Lower lobe of right lung (tissue), 2 donors: ENCODE measurements at places on chromosomes 3 and 15.
A peak's percentile ranks its signal among the peaks of the same experiment; 100 is the strongest.

DNA sequence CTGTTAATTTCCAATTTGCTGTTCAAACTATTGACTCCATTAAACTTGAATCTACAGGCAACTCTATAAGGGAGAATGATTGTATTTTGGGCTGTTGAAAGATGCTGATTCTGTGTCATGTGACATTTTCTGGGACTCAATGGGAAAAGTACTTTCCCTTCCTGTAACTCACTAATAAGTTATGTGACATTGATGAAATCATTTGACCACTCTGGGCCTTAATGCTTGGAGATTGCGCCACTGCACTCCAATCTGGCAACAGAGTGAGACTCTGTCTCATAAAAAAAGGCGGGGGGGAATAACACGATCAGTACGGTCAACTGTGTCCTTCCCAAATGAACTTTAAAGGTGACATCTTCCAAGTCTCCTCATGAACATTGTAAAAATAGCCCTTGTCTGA lies 215.2 kb upstream of the SGO1 start:
- DNase-seq, result no peak

GRCh38 chr3:112013058-112013783 lies 14.5 kb downstream of the TAGLN3 start:
- peak; percentile 51 for DNase-seq

DNA sequence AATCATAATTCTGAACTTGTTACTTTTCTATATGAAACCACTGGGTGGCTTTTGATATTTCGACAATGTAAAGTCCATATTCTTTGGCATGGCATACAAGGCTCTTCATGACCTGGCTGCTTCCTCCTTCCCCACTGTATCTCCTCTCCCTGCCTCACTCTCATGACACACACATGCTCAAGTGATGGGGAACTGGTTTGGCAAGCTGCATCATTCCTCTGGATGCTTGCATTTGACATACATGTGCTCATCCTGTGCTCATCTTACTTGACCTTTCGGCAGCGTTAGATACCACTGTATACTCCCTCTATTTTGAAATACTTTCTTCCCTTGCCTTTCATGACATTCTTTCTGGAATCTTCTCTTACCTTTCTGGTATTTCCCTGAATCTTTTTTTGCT lies 51.8 kb upstream of the ZDHHC23 start:
- DNase-seq, result no peak

DNA sequence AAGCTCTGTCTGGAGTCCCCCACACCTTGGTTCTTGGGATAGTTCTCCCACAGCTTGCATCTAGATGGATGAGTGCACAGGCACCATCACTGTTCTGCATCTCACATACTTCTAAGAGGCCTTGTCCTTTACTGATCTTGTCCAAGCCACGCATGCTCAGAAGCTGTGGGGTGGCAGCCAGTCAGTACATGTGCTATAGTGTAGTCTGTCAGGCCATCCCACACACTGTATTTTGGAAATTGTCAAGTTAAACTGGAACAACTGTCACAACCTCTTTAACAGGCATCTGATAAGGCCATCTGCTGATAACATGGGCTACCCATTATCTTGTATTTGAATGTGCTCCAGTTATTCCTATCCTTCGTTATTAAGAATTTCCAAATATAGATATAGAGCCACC lies 296.5 kb upstream of the AZI2 start:
- no peak for DNase-seq

DNA sequence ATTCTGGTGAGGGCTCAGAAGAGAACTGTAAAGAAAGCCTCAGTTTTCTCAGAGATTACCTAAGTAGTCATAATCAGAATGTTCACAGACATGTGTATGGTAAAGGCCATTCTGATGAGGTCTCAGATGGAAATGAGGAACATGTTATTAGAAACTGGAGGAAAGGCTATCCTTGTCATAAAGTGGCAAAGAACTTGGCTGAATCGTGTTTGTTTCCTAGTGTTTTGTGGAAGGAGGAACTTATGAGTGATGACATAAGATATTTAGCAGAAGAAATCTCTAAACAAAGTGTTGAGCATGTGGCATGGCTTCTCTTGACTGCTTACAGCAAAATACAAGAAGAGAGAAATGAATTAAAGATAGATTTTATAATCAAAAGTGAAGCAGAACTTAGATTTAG lies 12.8 kb upstream of the KLHL40 start:
- no peak for DNase-seq

DNA sequence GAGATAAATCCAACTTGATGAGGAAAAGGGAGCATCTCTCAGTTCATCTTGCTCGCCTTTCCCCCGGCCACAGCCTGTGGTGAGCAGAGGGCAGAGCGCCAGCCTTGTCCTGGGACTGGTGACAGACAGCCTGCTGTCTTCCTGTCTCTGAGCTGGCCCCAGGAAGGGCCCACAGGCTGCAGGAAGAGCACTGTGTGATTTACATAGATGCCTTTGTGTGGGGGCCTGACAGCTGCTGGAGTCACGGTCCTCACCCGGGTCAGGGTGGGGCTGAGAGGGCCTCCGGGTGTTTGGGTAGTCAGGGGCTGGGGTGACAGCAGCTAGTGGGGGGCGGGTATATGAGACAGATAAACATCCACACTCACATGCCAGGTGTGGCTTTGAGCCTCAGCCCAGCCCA lies 29.3 kb downstream of the PLA2G4D start:
- DNase-seq, result no peak

GRCh38 chr15:52506549-52506948 lies 22.1 kb downstream of the MYO5A start:
- DNase-seq, result no peak

DNA sequence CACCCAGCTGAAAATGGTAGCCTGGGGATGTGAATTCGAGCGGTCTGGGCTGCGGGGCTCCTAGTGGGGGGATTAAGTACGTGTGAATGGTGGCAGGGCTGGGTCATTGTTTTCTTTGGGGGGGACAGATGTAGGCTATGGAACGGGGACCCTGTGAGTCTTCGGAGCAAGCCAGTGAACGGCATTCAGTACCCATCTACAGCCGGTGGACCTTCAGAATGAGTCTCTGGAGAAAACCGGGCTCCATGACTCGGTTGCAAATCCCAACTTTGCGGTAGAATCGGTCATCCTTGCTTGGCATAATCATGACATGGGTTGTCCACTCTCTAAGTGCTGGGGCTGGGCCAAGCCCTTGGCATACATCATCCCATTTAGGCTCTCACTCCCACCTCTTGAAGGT lies 7.2 kb upstream of the EOMES start:
- no peak for DNase-seq

DNA sequence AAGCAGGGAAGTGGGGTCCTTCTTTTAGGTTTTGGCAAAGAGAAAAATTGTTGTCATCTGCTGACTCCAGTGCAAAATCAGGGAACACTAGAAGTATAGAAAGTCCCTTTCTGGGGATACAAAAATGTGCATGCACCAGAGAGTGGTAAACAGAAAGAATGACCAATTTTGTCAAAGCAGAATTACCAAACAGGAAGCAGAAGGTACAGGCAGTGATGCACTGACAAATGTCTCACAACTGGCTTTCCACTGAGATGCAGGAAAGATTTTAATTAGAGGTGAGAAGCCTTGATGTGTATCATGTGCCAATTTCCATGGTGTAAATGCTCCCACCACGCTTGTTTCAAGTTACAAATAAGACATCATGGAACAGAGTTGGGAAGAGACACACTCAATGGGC lies 66.0 kb downstream of the TRIM69 start:
- DNase-seq, result no peak

GRCh38 chr15:89900849-89901248 lies 7.1 kb upstream of the AP3S2 start:
- DNase-seq, result no peak

- no peak for DNase-seq
These were observed 16.6 kb downstream of the ANKRD28 start for GRCh38 chr3:15781131-15781530.

DNA sequence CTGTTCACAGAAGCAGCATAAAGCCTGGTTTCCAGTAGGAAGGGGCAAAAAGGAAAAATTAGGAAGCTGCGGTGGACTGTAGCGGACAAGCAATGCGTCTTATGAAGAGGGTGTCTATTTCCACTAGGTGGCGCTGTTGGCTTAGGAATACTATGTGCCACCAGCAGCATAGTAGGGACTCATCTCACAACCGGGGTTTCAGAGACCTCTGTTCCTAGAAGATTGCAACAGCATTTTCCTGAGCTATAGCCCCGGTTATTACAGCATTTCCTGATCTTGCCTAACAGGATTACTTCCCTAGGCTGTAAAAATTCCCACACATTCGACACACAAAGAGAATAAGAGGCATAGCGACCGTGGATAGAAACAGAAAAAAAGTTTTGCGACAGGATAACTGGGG lies 683.0 kb downstream of the TBL1XR1 start:
- no peak for DNase-seq

DNA sequence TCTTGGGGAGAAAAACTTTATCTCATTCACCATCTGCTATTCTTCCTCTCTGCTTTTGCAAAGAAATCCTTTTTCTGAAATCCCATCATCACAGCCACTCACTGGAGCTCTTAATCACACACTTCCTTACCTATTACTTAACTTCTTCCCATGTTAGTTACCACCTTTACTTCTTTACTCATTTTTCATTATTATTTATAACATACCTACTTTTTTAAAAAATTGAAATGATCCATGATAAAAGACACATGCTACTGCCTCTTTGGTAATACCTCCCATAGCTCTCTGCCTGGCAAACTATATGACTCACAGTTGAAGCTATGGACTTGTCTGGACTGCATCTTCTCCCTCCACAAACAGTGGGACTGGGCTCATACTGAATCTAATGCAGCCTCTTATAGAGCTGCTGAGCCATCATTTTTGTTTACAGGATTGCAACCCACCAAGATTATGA lies 150.3 kb downstream of the TNIK start:
- DNase-seq, result no peak

- no peak for DNase-seq
These were observed 144.3 kb downstream of the KCNMB2 start for GRCh38 chr3:178680489-178680888.

DNA sequence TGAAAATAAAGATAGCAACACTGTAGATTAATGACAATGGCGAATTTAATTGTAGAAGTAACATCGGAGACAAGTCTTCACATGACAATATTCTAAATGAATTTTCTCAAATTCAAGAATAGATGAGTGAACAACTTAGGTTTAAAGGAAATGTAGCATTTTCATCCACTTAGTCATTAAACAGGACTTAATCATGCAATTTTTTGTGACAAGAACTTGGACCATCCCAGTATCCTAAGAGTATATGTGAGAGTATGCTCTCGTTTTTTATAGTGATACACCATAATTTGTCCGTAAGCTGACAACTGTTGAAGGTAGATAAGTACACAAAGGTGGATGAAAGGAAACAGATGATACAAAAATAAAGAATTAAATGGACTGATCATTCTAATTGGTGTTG lies 81.5 kb downstream of the DLG1 start:
- no peak for DNase-seq

GRCh38 chr3:41768363-41768762 lies 193.5 kb downstream of the ULK4 start:
- DNase-seq, result no peak

GRCh38 chr15:68470049-68470742 lies 38.2 kb upstream of the ITGA11 start:
- DNase-seq, result no peak

DNA sequence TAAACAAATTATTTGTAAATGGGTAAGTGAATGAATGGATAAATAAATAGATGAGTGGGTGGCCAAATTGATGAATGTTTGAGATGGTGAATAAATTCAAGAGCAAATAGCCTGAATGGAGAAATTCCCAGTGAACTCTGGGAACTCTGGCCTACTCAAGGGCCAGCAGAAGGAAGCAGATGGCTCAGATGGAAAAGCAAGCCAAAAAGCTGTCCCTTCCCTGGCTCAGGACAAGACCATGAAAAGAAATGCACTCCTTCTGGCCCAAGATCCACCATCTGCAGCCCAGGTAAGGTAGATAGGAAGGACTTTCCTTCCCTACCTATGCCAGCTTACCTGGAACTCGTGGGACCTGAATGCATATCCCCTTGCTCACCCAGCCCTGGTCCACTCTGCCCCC lies 37.6 kb upstream of the CLDN18 start:
- DNase-seq, result no peak

DNA sequence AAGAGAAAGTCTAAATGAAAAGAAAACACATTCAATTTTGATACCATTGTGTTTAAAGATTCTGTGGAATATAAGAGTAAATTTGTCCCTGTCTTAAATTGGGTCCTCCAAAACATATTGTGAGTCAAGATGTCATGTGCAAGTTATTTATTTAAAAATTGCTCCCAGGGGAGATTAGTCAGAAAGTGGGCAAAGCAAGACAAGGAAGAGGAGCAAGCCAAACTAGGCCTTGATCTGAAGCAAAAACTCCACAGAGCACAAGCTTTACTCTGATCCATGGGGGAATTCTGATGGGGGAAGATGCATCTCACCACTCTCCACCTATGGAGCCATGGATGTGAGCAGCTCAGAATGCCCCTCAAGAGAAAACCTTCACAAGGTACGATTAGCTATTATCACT lies 342.8 kb upstream of the IL12A start:
- DNase-seq, result no peak

- DNase-seq, result no peak
These were observed 4.6 kb downstream of the CBLB start for GRCh38 chr3:105864212-105864611.

DNA sequence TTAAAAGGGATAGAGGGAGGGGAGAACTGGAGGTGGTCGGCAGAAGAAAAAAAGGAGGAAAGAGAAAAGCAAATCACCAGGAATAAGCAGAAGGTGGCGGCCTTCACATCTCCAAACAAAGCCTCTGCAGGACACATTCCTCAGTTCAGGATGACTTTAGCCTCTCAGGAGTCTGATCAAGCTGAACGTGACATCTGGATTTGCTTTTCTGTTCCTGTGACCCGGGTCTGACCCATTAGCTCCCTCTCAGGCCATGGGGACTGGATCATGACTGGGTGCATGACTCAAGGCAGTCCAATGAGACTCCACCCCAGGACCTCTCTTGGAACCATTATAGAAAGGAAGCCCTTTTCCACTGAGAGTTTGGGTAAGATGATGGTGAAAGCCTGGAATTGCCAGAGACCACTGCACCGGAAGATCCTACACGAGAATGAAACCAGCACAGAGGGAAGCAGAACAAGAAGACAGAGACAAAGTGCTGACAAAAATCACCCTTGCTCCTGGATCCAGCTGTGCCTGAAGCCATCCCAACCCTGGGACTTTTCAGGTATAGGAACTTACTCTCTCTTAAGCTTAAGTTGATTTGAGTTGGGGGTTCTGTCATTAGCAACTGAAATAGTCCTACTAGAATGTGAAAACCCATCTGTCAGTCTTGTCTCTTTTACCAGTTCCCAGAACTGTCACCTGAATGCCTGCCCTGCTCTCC lies 45.4 kb upstream of the RAD18 start:
- no peak for DNase-seq
